ENCODE measurements at places on chromosomes 2 and 18.

DNA sequence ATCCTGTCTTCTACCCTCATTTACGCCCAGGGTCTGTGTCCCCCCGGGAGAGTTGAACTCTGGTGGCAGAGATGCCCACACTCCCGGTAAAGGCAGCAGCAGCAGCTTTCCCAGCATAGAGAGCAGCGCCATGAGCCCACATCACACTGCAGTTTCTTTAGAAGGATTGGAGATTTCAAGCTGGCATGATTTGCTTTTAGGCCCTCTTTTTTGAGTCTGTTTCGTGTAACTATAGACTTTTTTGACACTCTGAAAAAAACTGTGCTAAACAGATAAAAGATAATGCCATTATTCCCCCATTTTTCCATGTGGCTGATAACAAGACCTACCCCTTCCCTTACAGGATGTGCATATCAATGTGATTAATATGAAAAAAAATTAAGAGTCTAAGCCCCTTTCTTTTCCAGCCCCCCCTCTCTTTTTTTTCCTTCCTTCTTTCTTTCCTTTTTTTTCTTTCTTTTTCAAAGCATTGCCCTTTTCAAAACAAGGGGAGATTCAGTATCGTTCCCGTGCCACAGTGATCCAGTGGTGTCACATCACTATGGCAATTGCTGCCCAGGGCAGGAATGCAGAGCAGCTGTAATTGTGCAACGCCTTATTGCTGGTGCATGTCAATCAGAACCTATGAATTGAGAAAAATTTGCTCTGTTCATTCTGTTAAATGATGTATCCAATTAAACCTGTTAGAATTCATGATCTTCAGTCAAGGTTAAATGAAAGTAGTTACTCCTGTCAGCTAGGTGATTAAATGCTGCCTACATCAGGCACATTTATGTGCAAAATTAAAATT is 104.5 kb downstream of the CDCA7 start:
- peaks cover 72% of the 10 kb centered on the region for H3K27me3 ChIP-seq
- H3K36me3 ChIP-seq: peaks cover 6% of the 10 kb centered on the region
- no peak for DNase-seq
- no peak overlapping the region for H3K27ac ChIP-seq
- no peaks in the 10 kb centered on the region for H3K4me1 ChIP-seq
- H3K4me3 ChIP-seq: no peak overlapping the region

- peak; percentile 54 for DNase-seq
- H3K36me3 ChIP-seq: peaks cover 2% of the 10 kb centered on the region
- H3K4me1 ChIP-seq: peaks cover 10% of the 10 kb centered on the region
- H3K27me3 ChIP-seq: no peaks in the 10 kb centered on the region
- no peak overlapping the region for H3K4me3 ChIP-seq
Measured at GRCh38 chr18:23515911-23516546, 12.7 kb downstream of the RMC1 start.

- H3K27ac ChIP-seq: no peak overlapping the region
- H3K36me3 ChIP-seq: no peaks in the 10 kb centered on the region
- H3K4me1 ChIP-seq: no peaks in the 10 kb centered on the region
- no peaks in the 10 kb centered on the region for H3K27me3 ChIP-seq
Measured at GRCh38 chr2:16925145-16925544, 259.5 kb upstream of the CYRIA start.

DNA sequence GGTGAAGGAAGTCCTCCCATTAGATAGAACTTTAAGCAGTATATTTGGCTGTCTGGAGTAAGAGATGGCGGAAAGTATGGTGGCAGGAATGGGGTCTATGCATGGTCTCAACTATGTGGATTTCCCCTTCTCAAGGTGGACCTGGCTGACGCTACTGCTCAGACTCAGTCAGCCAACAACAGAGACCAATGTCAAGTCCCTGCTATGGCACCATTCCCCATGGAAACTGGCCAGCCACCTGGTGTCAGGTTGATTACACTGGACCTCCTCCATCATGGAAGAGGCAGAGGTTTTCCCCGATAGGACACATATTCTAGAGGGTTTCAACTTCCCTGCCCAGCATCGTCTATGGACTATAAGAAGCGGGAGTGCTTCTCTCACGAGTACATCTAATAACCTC is 8.6 kb upstream of the FAHD2A start:
- H3K27me3 ChIP-seq: peaks cover 4% of the 10 kb centered on the region
- H3K27ac ChIP-seq: no peak overlapping the region
- H3K4me3 ChIP-seq: no peak overlapping the region
- no peaks in the 10 kb centered on the region for H3K36me3 ChIP-seq

GRCh38 chr2:196598846-196599245 is 40.7 kb upstream of the CCDC150 start:
- H3K4me3 ChIP-seq: no peak overlapping the region
- H3K4me1 ChIP-seq: peaks cover 2% of the 10 kb centered on the region
- peaks cover 2% of the 10 kb centered on the region for H3K36me3 ChIP-seq
- no peak overlapping the region for H3K27ac ChIP-seq
- peaks cover 57% of the 10 kb centered on the region for H3K27me3 ChIP-seq
- DNase-seq: no peak

- H3K27me3 ChIP-seq: no peaks in the 10 kb centered on the region
- peaks cover 3% of the 10 kb centered on the region for H3K4me1 ChIP-seq
- H3K27ac ChIP-seq: no peak overlapping the region
- DNase-seq: no peak
Measured at GRCh38 chr18:56606618-56607017, 31.8 kb downstream of the TXNL1 start.
